CD4-positive, alpha-beta memory T cell (primary cell): ENCODE measurements at places on chromosomes 3 and 15.

DNA sequence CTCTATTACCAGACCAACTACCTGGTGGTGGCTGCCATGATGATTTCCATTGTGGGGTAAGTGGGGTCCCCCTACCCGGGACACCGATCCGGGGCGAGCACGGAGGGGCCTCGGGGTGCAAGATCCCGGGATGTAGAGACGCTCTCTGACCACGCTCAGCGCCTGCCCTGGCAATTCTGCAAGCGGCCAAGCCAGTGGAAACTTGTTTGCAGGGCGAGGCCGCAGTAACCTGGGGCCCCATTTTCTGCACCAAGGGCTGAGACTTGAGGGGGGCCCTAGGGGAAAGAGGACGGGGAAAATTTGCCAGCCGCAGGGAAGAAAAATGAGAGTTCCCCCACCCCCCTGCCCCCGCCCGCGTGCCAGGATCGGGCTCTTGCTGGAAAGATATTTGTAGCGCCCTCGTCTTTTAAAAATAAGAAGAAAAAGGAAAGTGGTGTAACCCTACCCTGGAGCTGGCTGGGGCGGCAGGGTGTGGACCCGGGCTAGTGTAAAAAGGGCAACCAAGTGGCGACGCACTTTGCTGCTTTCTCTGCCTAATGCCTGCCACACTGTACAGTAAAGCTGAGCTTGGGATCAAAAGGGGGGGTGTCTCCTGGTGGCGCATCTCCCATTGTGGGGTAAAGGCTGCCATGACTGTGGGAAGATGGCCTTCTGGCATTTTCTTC is 563 bp downstream of the ARL6IP5 start:
- H3K27ac ChIP-seq = peak overlapping the region; percentile 85
- peak; percentile 18 for DNase-seq
- H3K4me1 ChIP-seq = peaks cover 75% of the 10 kb centered on the region
- peak overlapping the region; percentile 88 for H3K4me3 ChIP-seq
- H3K36me3 ChIP-seq = peaks cover 4% of the 10 kb centered on the region

DNA sequence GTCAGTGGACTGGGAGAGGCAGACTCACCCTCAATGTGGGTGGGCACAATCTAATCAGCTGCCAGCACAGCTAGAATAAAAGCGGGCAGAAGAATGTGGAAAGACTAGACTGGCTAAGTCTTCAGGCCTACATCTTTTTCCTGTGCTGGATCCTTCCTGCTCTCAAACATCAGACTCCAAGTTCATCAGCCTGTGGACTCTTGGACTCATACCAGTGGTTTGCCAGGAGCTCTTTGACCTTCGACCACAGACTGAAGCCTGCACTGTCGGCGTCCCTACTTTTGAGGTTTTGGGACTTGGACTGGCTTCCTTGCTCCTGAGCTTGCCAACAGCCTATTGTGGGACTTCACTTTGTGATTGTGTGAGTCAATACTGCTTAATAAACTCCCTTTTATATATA is 68.0 kb downstream of the CNTN3 start:
- no peak overlapping the region for H3K4me3 ChIP-seq
- no peaks in the 10 kb centered on the region for H3K4me1 ChIP-seq
- no peak for DNase-seq
- H3K27ac ChIP-seq = no peak overlapping the region
- H3K27me3 ChIP-seq = no peaks in the 10 kb centered on the region

DNA sequence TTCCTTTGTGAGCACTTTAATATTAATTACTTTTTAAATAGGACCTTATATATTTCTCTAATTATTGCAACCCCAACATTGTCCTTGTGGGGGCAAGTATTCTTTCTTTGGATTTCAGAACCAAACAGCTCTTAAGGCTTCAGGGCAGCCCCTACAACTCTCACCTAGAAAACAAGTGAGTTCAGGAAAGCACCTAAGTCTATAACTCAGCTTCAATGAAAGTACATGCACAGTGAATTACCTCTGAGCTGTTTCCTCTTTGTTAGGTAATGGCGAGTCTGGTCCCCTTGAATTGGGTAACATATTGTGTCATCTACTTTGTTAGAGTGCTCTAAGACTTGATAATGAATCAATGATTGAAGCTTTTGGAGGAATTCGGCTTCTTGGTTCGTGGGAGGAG is 545.7 kb downstream of the NLGN1 start:
- no peak overlapping the region for H3K4me3 ChIP-seq
- no peaks in the 10 kb centered on the region for H3K27me3 ChIP-seq
- no peak overlapping the region for H3K27ac ChIP-seq
- H3K36me3 ChIP-seq = no peaks in the 10 kb centered on the region
- DNase-seq = no peak
- H3K4me1 ChIP-seq = no peaks in the 10 kb centered on the region

GRCh38 chr3:39869890-39870289 is 60.5 kb downstream of the MYRIP start:
- no peaks in the 10 kb centered on the region for H3K4me1 ChIP-seq
- H3K27me3 ChIP-seq = no peaks in the 10 kb centered on the region
- H3K4me3 ChIP-seq = no peak overlapping the region
- DNase-seq = no peak

DNA sequence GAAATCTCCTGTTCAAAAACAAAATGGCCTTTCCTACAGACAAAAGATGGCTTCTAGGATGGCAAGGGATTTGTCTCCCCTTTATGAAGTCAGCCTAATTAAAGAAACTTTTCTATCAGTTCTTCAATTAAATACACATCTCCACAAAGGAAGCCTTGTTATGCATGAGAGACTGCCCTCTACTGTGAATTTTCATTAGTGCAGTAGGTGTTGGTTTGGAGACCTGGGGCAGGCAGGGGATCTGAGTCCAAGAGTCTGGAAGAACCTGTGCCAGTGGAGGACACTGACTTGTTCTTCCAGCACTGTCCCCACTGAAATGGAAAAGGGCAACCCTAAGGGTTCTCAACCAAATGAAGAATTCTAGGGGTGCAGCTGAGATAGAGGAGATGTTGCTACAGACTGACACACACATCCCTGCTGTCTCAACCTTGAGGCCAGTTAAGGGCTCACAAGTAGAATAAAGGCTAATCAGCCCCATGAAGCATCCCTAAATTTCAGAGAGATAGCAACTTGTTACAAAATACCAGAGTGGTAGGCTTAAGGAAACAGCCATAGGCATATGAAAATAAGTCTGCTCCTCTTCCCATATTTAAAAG is 174.0 kb upstream of the PRICKLE2 start:
- peak; percentile 3 for DNase-seq
- H3K4me1 ChIP-seq = no peaks in the 10 kb centered on the region
- H3K36me3 ChIP-seq = no peaks in the 10 kb centered on the region
- no peak overlapping the region for H3K27ac ChIP-seq
- H3K4me3 ChIP-seq = no peak overlapping the region
- no peaks in the 10 kb centered on the region for H3K27me3 ChIP-seq

GRCh38 chr3:43503067-43503728 is 118.6 kb downstream of the ANO10 start:
- no peaks in the 10 kb centered on the region for H3K27me3 ChIP-seq
- H3K4me3 ChIP-seq = no peak overlapping the region
- H3K4me1 ChIP-seq = peaks cover 39% of the 10 kb centered on the region
- no peaks in the 10 kb centered on the region for H3K36me3 ChIP-seq

GRCh38 chr3:189718215-189718614 is 87.0 kb downstream of the TP63 start:
- H3K36me3 ChIP-seq = no peaks in the 10 kb centered on the region
- no peak overlapping the region for H3K4me3 ChIP-seq
- no peaks in the 10 kb centered on the region for H3K27me3 ChIP-seq
- H3K27ac ChIP-seq = no peak overlapping the region

GRCh38 chr3:147756476-147756875 is 347.3 kb downstream of the ZIC1 start:
- H3K27ac ChIP-seq = no peak overlapping the region
- no peaks in the 10 kb centered on the region for H3K4me1 ChIP-seq
- no peak for DNase-seq
- H3K36me3 ChIP-seq = no peaks in the 10 kb centered on the region
- H3K27me3 ChIP-seq = no peaks in the 10 kb centered on the region

GRCh38 chr3:109369510-109369909 is 32.2 kb upstream of the DPPA4 start:
- no peaks in the 10 kb centered on the region for H3K27me3 ChIP-seq
- DNase-seq = no peak
- no peaks in the 10 kb centered on the region for H3K36me3 ChIP-seq
- no peak overlapping the region for H3K4me3 ChIP-seq

GRCh38 chr3:56132762-56133161 is 335.5 kb downstream of the ERC2 start:
- no peak overlapping the region for H3K27ac ChIP-seq
- DNase-seq = no peak
- H3K4me3 ChIP-seq = no peak overlapping the region

- H3K36me3 ChIP-seq = no peaks in the 10 kb centered on the region
- no peak overlapping the region for H3K27ac ChIP-seq
- peaks cover 16% of the 10 kb centered on the region for H3K27me3 ChIP-seq
- no peak overlapping the region for H3K4me3 ChIP-seq
- peaks cover 15% of the 10 kb centered on the region for H3K4me1 ChIP-seq
Observed at GRCh38 chr3:184523825-184524615, 37.6 kb upstream of the EPHB3 start.

- H3K27me3 ChIP-seq = no peaks in the 10 kb centered on the region
- DNase-seq = no peak
- H3K4me3 ChIP-seq = no peak overlapping the region
- no peaks in the 10 kb centered on the region for H3K4me1 ChIP-seq
- no peaks in the 10 kb centered on the region for H3K36me3 ChIP-seq
Observed at GRCh38 chr3:170475092-170475685, 56.5 kb downstream of the CLDN11 start.
